Testis (tissue), 5 donors: ENCODE measurements at places on chromosomes 4 and X.

GRCh38 chr4:83389756-83390505, 55.3 kb upstream of the HPSE start:
- no peak for DNase-seq

- DNase-seq = no peak
Measured at GRCh38 chr4:48565362-48566033, 75.4 kb downstream of the ZAR1 start.

DNA sequence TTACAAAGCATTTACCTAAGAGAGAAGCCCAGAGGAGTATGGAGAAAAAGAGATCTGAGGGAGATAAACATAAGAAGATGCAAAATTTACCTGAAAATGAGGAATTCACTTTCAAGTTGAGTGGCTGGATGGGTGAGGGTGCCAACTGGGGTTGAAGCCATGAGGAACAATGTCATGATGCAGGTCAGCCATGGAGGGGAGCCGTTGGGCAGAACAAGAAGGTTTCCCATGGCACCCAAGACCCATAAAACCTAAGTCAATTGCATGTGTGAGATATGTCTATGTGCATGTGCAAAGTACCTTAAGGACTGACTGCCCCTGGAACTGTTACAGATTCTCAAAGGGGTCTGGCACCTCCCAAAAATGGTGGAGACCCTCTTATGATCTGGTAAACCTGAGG, 46.6 kb upstream of the PRRG1 start:
- DNase-seq = no peak

DNA sequence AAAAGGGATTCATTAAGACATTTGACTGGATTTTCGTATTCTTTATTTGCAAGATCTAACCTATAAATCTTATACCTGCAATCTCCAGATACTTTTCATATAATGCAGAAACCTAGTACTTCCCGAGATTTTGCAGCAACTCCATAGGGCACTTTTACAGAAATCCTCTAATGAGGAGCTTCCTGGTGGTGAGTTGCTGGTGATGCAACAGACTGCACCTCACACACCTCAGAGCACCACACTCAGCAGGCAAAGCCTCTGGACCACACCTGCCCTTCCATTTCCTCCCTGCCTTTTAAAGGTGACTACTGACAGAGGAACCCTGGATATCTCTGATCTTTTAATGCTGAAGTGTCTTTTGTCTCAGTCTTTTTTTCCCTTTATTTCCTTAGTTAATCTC, 289.4 kb downstream of the TRAM1L1 start:
- no peak for DNase-seq

- DNase-seq = no peak
Measured at GRCh38 chr4:11593576-11594116, 165.0 kb upstream of the HS3ST1 start.

DNA sequence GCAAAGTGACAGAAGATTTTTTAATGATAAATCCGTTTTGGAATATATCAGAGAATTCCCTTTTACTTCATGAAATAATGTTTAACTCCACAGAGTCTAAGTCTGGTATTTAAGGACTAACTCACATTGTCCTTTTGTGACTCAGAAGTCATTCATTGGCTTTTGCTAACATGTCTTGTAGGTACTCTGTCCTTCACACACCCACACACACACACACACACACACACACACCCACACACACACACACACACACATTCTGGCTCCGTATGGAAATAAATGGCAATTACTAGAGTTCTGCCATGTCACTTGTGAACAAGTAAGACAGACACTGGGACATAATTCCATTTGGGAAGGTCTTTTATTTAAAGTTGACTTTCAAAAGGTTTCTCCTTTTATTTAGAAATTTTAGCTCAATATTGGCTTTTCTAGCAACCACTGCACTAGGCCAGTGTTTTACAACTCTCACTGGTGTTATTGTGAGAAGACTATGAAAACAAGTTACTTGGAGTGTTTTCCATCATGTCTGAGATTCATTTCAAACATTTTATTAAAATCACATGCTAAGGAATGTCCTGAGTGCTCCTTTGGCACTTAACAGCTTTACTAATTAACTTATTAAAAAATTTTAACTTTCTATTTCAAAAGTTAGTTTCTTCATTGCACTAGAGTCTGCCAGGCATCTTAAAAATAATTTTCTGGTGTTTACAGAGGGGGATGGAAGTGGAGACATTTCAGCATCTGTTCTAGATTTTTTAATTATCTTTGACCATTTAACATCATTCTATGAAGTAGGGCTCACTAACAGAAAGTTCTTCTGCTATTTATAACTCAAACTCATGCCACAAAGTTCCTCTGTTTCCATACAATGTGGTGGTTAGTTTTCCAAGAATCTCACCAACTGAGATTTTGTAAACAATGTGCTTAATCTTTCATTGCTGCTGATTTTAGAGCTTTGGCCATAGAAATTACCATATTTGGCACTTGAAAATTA, 240.3 kb upstream of the GPC4 start:
- no peak for DNase-seq

DNA sequence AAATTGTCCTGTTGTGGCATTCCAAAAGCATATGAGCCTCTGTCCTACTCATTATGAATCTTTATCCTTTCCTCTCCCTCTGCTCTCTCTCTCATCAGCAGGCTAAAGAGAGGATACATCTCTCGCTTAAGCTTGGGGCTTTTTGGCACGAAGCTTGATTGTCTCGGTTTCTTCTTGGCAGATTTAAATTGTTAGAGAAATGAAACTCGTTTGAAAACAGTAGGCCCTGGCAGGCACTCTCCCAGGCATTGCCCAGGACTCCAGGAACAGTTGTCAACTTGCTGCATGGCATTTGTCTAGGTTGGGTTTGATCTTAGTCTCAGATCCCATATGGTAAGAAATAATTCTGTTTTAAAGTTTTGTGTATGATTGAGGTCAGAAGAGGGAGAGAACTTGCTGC, 35.5 kb downstream of the NAA11 start:
- DNase-seq = no peak
